ENCODE measurements at places on chromosomes 7 and 10. TPM values are rescaled to one million over a fixed set of nuclear protein-coding genes. Genes with fewer than 3 reads are reported as not detected.

EPHA1 gene
- 1.0 TPM for total RNA-seq

NPTX2 gene
- total RNA-seq, result not detected

PCDH15 gene
- total RNA-seq, result not detected

TMEM72 gene
- total RNA-seq, result not detected

PRLHR gene
- not detected for total RNA-seq

ASB10 gene
- not detected for total RNA-seq

GRCh38 chr7:24169077-24169624 is 114.8 kb upstream of the NPY start:
- no peaks in the 10 kb centered on the region for H3K36me3 ChIP-seq
- no peaks in the 10 kb centered on the region for H3K27me3 ChIP-seq
- no peak overlapping the region for H3K27ac ChIP-seq
- no peak overlapping the region for H3K4me3 ChIP-seq
- no peaks in the 10 kb centered on the region for H3K4me1 ChIP-seq
- DNase-seq, result no peak

DNA sequence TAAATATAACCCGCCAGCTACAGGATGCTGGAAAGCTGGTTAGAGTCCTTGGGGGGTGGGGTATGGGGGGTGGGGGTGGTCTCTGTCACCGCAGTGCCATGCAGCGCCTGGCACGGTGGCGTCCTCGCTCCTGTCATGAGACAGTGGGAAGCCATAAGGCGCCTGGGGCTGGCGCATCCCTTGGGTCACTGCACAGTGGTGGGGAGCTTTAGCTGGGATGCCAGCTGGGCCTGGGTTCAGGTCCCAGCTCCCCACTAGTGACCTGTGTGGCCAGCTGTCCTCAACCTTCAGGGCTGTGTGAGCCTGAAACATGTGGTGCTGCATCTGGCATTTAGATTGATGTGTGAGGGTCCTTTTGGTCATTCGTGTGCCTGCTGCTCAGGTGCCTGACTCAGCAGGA is 93.9 kb downstream of the BMS1 start:
- H3K27ac ChIP-seq, result no peak overlapping the region
- H3K4me1 ChIP-seq, result no peaks in the 10 kb centered on the region
- H3K27me3 ChIP-seq, result no peaks in the 10 kb centered on the region
- no peak overlapping the region for H3K4me3 ChIP-seq
- no peak for DNase-seq
- H3K36me3 ChIP-seq, result no peaks in the 10 kb centered on the region

- H3K27ac ChIP-seq, result peak overlapping the region; percentile 10
- no peaks in the 10 kb centered on the region for H3K36me3 ChIP-seq
- H3K4me3 ChIP-seq, result no peak overlapping the region
- DNase-seq, result no peak
Measured at GRCh38 chr10:67793313-67793712, 44.7 kb downstream of the DNAJC12 start.

DNA sequence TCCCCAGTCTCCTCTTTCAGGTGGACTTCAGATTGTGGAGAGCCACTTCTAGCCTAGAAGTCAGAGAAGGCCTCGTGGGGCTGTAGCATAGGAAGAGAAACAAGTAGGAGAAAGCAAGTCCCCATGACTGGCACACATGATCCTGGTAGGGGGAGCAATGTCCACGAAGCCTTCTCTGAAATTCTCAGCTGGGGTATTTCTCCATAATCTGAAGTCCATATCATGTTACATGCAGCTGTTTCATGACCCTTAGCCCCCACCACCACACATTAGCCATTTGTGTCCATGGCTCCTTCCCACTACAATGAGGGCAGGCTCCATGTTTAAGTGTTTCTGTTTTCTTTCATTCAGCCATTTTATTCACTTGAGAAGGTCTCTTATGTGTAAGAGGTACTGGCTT is 43.2 kb downstream of the LAMB4 start:
- no peaks in the 10 kb centered on the region for H3K36me3 ChIP-seq
- no peaks in the 10 kb centered on the region for H3K4me1 ChIP-seq

DNA sequence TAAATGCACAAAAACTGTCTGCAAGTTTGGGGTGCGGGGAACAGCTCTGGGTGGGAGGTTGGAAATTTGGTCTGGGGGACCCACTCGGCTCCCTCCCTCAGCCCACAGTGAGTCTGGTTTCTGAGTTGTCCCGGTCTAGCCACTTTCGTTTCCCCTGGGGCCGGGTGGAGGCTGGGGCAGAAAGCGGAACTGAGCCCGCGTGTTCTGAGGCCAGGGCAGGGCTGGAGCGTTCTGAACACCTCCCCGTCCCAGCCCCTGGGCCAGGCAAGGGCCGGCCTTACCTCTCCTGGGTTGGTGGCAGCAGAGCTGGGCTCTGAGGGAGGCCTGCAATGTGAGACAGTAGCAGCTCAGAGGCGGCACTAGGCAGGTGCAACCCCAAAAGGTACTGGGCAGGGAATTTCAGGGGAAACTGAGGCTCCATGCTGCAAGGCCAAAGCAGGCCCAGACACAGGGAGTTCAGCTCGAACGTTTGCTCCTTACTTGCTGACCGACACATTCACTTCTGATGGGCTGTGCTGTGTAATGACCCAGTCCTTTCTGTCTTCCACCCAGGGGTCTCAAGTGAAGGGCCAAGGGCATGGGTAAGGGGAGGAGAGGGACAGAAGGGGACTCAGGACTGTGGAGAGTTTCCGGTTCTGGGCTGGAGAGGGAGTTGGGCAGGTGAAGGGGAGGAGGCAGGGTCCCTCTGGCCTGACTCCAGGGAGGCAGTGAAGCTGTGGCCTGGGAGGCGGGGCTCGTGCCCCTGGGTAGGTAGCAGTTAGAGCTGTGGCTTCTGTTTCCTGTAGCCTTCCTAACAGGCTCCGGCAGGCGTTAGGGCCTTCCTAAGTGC is 3.0 kb downstream of the IRF5 start:
- H3K27me3 ChIP-seq, result peaks cover 27% of the 10 kb centered on the region
- no peak overlapping the region for H3K4me3 ChIP-seq
- no peak for DNase-seq

DNA sequence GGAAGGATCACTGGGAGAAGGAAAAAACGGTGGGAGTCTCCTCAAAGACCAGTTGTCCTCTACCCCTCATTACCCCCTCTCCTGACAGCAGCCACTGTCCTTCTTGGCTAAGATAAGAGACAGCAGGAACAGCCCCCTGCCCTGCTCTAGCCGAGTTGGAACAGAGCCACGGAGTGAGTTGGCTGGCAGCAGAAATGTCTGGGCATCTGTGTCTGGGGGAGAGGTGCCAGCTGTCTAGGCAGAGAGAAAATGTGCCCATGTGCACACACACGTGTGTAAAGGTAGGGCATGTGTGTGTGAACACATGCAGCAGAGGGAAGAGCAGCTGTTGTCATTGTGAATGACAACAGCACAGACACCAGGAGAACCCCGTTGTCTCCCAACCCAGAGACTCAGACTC is 9.4 kb upstream of the HILPDA start:
- no peak overlapping the region for H3K27ac ChIP-seq
- no peak for DNase-seq
- H3K4me3 ChIP-seq, result no peak overlapping the region
- no peaks in the 10 kb centered on the region for H3K36me3 ChIP-seq

GRCh38 chr7:20722941-20723340 is 63.7 kb downstream of the SP8 start:
- DNase-seq, result no peak
- peaks cover 2% of the 10 kb centered on the region for H3K27me3 ChIP-seq
- no peaks in the 10 kb centered on the region for H3K36me3 ChIP-seq
- H3K27ac ChIP-seq, result no peak overlapping the region
- no peaks in the 10 kb centered on the region for H3K4me1 ChIP-seq

GRCh38 chr7:36712015-36712414 is 12.3 kb downstream of the AOAH start:
- no peak for DNase-seq
- no peaks in the 10 kb centered on the region for H3K27me3 ChIP-seq
- peaks cover 28% of the 10 kb centered on the region for H3K4me1 ChIP-seq
- peaks cover 1% of the 10 kb centered on the region for H3K36me3 ChIP-seq
- no peak overlapping the region for H3K27ac ChIP-seq
- H3K4me3 ChIP-seq, result no peak overlapping the region

- DNase-seq, result no peak
- H3K4me3 ChIP-seq, result no peak overlapping the region
- H3K27me3 ChIP-seq, result no peaks in the 10 kb centered on the region
Measured at GRCh38 chr10:43384252-43385221, 13.1 kb downstream of the FXYD4 start.

DNA sequence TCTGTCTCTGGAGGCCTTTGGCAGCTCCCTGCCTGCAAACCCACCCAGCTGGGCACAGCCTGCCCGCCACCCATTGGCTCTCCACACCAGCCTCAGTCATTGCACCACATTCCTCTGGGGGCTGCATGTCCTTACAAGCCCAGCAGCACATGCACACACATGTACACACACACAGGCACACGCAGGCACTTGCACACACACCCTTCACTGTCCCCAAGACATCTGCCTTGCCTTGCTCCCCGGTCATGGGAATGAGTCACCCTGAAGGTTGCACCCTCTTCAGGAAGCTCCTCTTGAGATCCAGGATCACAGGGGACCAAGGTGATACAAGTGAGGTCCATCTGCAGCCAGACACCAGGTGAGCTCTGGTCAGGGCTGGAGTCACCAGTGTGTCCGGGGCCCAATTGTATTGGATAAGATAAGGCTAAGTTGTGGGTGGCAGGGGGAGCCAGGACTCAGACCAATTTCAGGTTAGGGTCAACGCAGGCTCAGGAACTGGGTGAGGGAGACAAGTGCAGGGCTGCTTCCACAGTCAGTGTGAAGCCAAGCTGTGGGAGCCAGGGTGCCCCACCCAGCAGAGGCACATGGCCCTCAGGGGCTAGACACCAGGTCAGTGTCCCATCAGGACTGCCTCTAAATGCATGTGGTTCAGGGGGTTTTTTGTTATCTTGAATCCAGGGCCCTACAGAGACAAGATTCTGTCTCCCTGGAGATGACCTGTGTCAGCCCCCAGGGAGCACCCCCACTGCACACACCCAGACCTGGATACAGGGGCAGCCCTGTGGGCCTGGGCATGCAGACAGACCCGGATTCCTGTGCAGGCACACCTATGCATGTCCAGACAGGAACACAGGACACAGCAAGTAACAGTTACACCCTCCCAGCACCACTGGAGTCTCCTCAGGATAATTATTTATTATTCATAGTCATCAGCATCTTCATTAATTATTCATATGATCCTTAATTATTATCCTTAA is 33.8 kb downstream of the KCNH2 start:
- H3K27ac ChIP-seq, result no peak overlapping the region
- DNase-seq, result peak; percentile 2
- H3K27me3 ChIP-seq, result peaks cover 6% of the 10 kb centered on the region
- H3K4me3 ChIP-seq, result no peak overlapping the region
- H3K36me3 ChIP-seq, result no peaks in the 10 kb centered on the region

- H3K27ac ChIP-seq, result no peak overlapping the region
- H3K4me1 ChIP-seq, result no peaks in the 10 kb centered on the region
- peaks cover 4% of the 10 kb centered on the region for H3K27me3 ChIP-seq
- no peak for DNase-seq
- no peaks in the 10 kb centered on the region for H3K36me3 ChIP-seq
Measured at GRCh38 chr10:45439873-45440272, 65.9 kb downstream of the ALOX5 start.

DNA sequence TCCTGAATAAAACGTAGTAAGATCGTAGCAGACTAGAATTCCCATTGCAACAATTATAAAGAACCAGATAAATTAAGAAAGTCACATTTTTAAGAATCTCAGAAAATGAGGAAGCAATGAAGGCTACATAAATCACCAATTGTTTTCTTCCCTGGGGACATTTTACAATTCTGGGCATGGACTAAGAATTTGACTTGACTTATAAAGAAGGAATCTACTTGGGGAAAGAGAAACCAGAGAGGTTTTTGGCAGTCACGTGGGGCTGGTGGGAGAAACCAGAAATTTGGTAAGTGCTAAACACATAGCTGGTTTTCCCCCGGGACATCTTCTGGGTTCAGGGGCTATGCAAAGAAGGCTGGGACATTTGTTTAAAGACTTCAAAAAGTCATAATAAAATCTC is 109.8 kb upstream of the IL6 start:
- peaks cover 6% of the 10 kb centered on the region for H3K36me3 ChIP-seq
- DNase-seq, result no peak
- H3K4me1 ChIP-seq, result peaks cover 5% of the 10 kb centered on the region
- peaks cover 14% of the 10 kb centered on the region for H3K27me3 ChIP-seq

GRCh38 chr7:128915271-128915819 is 4.8 kb upstream of the KCP start:
- no peaks in the 10 kb centered on the region for H3K36me3 ChIP-seq
- peak overlapping the region; percentile 43 for H3K4me3 ChIP-seq
- peaks cover 48% of the 10 kb centered on the region for H3K27me3 ChIP-seq
- no peak for DNase-seq
- peaks cover 10% of the 10 kb centered on the region for H3K4me1 ChIP-seq
- no peak overlapping the region for H3K27ac ChIP-seq

DNA sequence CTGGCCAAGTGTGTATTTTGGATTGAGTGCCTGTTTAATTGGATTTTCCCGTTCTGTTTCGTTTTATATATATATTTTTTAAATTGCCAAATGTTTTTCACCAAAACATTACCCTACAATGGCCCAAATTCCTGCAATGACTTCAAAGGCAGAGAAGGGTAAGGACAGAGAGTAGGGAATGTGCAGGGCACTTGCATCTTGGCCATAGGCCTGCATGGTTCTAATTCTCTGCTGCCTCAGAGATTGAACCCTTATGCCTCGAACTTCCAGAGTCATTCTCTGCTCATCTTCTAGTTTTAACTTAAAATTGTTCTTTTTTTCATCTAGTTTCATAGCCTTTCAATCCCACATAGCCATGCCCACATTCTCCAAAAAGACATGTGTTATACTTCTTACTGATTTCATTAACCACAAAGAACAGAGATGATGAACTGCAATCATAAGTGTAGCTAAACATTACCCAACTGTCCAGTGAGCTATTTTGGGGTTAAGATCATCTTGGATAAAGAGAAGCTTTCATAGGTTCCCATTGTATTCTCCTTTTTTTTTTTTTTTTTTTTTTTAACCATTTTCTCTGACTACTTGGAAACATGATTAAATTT is 177.6 kb downstream of the PLXDC2 start:
- H3K27me3 ChIP-seq, result no peaks in the 10 kb centered on the region
- H3K36me3 ChIP-seq, result no peaks in the 10 kb centered on the region
- H3K4me1 ChIP-seq, result no peaks in the 10 kb centered on the region
- no peak for DNase-seq
- H3K4me3 ChIP-seq, result no peak overlapping the region

DNA sequence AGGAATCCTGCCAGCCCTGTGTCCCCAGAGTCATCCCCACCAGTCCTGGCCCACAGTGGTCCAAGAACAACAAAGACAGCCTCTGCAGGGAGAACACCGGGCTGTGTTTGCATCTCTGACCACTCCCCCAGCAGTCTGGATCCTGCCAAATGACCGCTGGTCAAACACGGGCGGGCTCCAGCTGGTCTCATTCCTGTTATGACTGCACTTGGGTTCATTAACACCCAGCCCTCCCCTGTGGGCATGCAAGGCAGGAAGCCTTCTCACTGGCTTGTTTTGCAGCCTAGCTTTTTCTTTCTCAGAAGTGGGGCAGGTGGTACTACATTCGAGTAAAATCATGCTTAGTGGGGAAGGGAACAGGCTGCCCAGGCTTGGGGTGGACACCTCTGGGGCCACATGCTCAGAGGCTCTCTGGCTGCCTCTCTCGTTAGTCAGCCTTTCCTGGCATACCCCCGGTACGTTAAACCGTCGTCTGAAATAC is 190.0 kb downstream of the PLXNA4 start:
- H3K27ac ChIP-seq, result no peak overlapping the region
- H3K27me3 ChIP-seq, result peaks cover 5% of the 10 kb centered on the region
- no peaks in the 10 kb centered on the region for H3K36me3 ChIP-seq
- H3K4me3 ChIP-seq, result no peak overlapping the region
